Effector memory CD4-positive, alpha-beta T cell (primary cell): ENCODE measurements at places on chromosomes 11 and 22.

DNA sequence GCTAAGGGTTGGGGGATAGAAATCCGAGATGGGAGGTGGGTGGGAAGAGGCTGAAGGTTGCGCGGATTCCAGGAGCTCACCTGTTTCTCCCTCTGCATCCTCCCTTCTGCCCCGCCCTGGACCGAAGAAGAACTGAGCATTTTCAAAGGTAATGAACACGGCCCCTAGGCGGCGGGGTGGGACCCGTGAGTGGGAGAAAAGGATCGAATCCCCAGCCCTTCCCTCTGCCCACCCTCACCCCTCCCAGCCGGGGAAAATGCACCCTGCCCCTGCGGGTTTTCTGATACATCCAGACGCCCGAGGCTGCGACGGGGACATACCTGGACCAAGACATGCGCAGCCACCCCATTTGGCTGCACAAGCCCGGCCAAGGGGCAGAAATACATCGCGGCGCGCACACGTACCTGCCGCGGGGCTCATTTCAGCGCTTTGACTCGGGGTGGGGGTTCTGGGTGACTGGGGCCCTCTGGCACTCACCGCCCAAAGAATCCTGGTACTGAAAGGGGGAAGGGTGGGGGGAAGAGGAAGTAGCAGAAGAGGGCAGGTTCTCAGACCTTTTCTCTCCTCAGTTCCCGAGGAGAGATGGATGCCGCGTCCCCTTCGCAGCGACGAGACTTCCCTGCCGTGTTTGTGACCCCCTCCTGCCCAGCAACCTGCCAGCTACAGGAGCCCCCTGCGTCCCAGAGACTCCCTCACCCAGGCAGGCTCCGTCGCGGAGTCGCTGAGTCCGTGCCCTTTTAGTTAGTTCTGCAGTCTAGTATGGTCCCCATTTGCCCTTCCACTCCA lies 6.0 kb downstream of the VSIG2 start:
- DNase-seq = no peak

GRCh38 chr11:66020618-66021357 lies 5.5 kb downstream of the CATSPER1 start:
- no peak for DNase-seq

- DNase-seq = no peak
Measured at GRCh38 chr22:36902143-36902926, 11.1 kb upstream of the CSF2RB start.

- DNase-seq = no peak
Measured at GRCh38 chr11:120511820-120512738, 531 bp downstream of the GRIK4 start.

- no peak for DNase-seq
Measured at GRCh38 chr11:9858218-9858617, 194.3 kb downstream of the SWAP70 start.

DNA sequence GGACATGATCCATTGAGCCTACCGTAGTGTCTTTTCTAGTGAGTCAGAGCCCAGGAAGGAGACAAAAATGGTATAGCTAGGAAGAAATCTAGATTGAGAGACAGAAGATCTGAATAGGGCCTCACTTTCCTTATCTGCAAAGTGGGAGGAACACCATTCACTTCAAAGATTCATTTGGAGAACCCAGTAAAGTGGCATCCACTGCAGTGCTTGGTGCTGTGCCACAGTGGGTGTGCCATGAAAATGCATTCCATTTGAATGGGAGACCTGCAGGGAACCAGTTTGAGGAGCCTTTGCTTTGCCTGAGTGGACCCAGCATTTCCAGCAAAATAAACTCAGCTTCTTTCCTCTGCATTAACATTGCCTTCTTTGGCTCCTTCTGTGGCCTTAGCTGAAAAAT lies 470.5 kb upstream of the CADM1 start:
- DNase-seq = no peak

- peak; percentile 76 for DNase-seq
Measured at GRCh38 chr11:65575568-65576231, at the start of gene EHBP1L1. TSS of gene EHBP1L1 (plus strand) at chr11:65576053. CDS start at chr11:65576303, 250 bp downstream.
